ENCODE measurements at places on chromosomes 1 and 21.
A peak's percentile ranks its signal among the peaks of the same experiment; 100 is the strongest.

- no peak for DNase-seq
Measured at GRCh38 chr1:31019401-31019800, 46.1 kb downstream of the PUM1 start.

GRCh38 chr1:2289607-2290006 lies 61.5 kb downstream of the SKI start:
- no peak for DNase-seq

DNA sequence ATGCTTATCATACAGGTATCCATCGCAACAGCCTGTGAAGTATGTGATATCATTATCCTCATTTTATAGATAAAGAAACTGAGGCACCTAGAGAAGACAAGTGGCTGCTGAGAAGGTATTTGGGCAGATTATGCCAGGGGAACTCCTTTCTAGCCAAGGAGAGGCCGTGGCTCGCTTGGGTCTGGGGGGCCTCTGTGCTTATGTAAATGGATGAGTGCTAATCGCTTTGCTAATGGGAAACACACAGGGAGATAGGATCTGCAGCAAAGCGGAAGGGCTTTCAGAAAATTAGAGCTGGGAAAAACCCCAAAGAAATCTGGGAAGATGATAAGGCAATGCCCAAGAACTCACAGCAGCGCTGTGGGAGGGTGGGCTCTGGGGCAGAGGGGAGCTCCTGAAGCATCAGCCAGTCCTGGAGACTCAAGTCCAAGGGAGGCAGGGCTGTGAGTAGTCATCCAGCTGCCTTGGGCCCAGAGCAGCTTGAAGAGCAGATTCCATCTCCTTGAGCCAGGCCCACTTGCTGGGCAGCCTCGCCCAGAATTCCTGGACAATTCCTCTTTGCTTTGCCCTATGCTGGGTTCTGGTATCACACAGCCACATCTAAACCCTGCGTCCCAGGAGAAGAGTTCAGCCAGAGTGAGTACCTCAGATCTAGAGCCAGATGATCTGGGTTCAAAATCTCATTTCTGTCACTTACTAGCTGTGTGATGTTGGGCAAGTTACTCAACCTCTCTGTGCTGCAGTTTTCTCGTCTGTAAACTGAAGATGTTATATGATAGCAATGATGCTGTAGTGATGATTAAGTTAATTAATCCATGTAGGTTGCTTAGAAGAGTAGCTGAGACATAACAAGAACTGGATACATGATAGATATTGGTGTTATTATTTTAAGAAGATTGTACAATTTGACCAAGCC lies 36.7 kb downstream of the FOXD2 start:
- no peak for DNase-seq

GRCh38 chr21:43864962-43865539 lies at the start of gene AGPAT3:
Gene AGPAT3, plus strand, starts transcription at chr21:43865223. Its CDS starts 94,459 bp downstream, at chr21:43959682.
- peak; percentile 42 for DNase-seq

All from activated naive CD4-positive, alpha-beta T cell treated with Interleukin-2 at 50 U/mL for 16 hours (primary cell).